Pulmonary artery endothelial cell (primary cell): ENCODE measurements at places on chromosomes 12 and 14.
A peak's percentile ranks its signal among the peaks of the same experiment; 100 is the strongest.

- peak; percentile 7 for DNase-seq
Measured at GRCh38 chr12:69388371-69388770, 28.8 kb downstream of the YEATS4 start.

GRCh38 chr14:54758041-54758440 lies 144.6 kb downstream of the GCH1 start:
- DNase-seq, result no peak

GRCh38 chr12:3310271-3311026 lies 180.6 kb upstream of the PRMT8 start:
- DNase-seq, result no peak

- DNase-seq, result no peak
Measured at GRCh38 chr14:96509457-96510090, 7.4 kb downstream of the PAPOLA start.

GRCh38 chr14:50469982-50470381 lies 62.4 kb downstream of the MAP4K5 start:
- no peak for DNase-seq
